Activated T-helper 1 cell treated with anti-CD3 and anti-CD28 coated beads, Interleukin-12 subunit alpha, Interleukin-12 subunit beta, Interleukin-2, Interleukin-4 antibody, amounts not matched to agents 30 ng/mL and 10 ng/mL and 1 ng/mL, durations not matched to agents 14 hours and 24 hours and 36 hours (primary cell): ENCODE measurements at places on chromosomes 4 and X. TPM values are rescaled to one million over a fixed set of nuclear protein-coding genes. Genes with fewer than 3 reads are reported as not detected.

Gene HTT
- total RNA-seq = 65.9 and 66.9 TPM in 2 replicates

GRCh38 chr4:56764775-56765174 lies 56.7 kb downstream of the SPINK2 start:
- no peak overlapping the region for H3K27ac ChIP-seq
- no peak for DNase-seq
- peaks cover 16% of the 10 kb centered on the region for H3K4me1 ChIP-seq
- peaks cover 8% of the 10 kb centered on the region for H3K27me3 ChIP-seq
- no peak overlapping the region for H3K4me3 ChIP-seq

DNA sequence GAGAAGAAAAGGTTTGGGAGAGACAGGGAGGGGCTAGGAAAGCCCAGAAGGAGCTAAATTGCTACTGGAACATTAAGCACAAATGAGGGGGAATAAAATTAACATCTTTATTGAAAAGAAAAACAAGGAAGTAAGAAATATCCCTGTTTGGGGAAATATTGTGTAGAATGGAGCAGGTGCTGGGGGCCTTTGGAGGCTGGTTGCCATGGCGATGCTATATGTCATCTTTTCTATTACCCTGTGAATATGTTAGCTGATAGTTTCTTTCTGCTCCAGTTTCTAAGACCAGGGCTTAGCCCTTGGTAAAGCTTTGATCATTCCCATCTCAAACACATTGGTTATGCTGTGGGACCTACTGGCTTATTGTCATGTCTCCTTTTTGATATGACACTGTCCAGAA lies 28.7 kb downstream of the TMEM31 start:
- H3K27me3 ChIP-seq = no peaks in the 10 kb centered on the region
- no peak overlapping the region for H3K4me3 ChIP-seq
- no peaks in the 10 kb centered on the region for H3K36me3 ChIP-seq
- peaks cover 2% of the 10 kb centered on the region for H3K4me1 ChIP-seq
- H3K27ac ChIP-seq = no peak overlapping the region

Gene HEPH
- not detected in 2 replicates for total RNA-seq

GRCh38 chrX:69031971-69032391 lies 133.3 kb downstream of the PJA1 start:
- no peak overlapping the region for H3K4me3 ChIP-seq
- no peaks in the 10 kb centered on the region for H3K4me1 ChIP-seq
- no peaks in the 10 kb centered on the region for H3K27me3 ChIP-seq
- no peaks in the 10 kb centered on the region for H3K36me3 ChIP-seq

DNA sequence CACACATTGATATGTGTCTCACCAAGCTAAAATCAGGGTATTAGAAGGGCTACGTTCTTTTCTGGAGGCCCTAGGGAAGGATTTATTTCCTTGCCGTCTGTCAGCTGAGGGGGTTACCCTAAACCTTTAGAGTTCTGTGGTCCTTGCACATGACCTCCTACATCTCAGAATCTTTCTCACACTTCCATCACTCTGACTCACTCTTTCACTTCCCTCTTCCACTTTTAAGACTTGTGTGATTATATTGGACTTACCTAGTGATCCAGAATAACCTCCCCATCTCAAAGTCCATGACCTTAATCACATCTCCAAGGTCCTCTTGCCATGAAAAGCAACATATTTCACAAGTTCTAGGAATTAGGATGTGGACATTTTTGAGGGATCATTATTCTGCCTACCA lies 53.6 kb upstream of the FUNDC1 start:
- H3K36me3 ChIP-seq = no peaks in the 10 kb centered on the region
- H3K27me3 ChIP-seq = no peaks in the 10 kb centered on the region
- no peak overlapping the region for H3K4me3 ChIP-seq
- no peak overlapping the region for H3K27ac ChIP-seq
- H3K4me1 ChIP-seq = no peaks in the 10 kb centered on the region

Gene ART3
- total RNA-seq = 0.47 and 0.49 TPM in 2 replicates

GRCh38 chr4:185207466-185207865 lies 1.9 kb upstream of the SNX25 start:
- peaks cover 43% of the 10 kb centered on the region for H3K4me1 ChIP-seq
- H3K27ac ChIP-seq = no peak overlapping the region
- H3K36me3 ChIP-seq = no peaks in the 10 kb centered on the region
- no peak overlapping the region for H3K4me3 ChIP-seq
- DNase-seq = no peak
- peaks cover 5% of the 10 kb centered on the region for H3K27me3 ChIP-seq

GRCh38 chr4:24266951-24267722 lies 317.2 kb downstream of the DHX15 start:
- no peak overlapping the region for H3K27ac ChIP-seq
- no peaks in the 10 kb centered on the region for H3K4me1 ChIP-seq
- no peak for DNase-seq
- H3K4me3 ChIP-seq = no peak overlapping the region
- H3K27me3 ChIP-seq = peaks cover 2% of the 10 kb centered on the region

Gene LRP2BP
- total RNA-seq = 0.42 and 0.47 TPM in 2 replicates

Gene WAS
- total RNA-seq = 106 and 122 TPM in 2 replicates
